ENCODE measurements at places on chromosomes 6 and 20.

- DNase-seq: no peak
Observed at GRCh38 chr20:33554914-33555420, 65.1 kb downstream of the CBFA2T2 start.

DNA sequence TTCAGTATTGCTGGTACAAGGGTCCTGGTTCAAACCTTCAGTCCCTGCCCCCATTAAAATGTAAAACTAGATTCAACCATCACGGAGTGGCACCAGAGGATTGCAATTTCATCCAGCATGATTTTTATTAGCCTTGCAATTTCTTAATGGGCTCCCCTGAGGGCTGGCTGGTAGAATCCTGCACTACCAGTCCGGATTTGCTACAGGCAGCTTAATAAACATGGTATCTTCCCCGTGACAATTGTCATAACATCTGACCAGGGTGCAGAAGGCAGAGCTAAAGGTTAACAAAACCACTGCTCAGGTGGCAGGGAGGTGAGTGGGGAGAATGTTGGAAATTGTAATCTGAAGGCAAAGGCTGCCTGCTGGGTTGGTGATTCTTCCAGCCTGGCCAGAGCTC is 94.5 kb downstream of the PKHD1 start:
- no peak for DNase-seq

- DNase-seq: no peak
Observed at GRCh38 chr6:21451546-21452013, 142.0 kb upstream of the SOX4 start.

GRCh38 chr20:62740286-62741141 is 31.9 kb downstream of the NTSR1 start:
- DNase-seq: no peak

- no peak for DNase-seq
Observed at GRCh38 chr6:24439858-24440539, 37.3 kb downstream of the MRS2 start.

DNA sequence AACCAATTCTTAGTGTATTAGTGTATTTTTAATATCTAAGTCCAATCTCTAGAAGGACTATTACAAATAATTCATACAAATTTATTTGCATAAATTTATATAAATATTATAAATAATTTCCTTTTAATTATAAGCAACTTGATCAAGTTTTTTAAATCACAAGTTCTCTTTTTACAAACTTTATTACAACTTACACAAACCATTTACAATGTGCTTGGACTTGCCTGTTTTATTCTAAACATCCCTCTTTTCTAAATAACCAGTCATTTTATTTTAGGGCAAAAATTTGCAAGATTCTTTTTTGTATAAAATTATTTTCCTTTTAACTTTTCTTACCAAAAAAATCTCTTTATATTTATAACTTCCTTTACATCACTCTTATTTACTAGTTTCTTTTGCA is 83.5 kb upstream of the SYNCRIP start:
- no peak for DNase-seq

DNA sequence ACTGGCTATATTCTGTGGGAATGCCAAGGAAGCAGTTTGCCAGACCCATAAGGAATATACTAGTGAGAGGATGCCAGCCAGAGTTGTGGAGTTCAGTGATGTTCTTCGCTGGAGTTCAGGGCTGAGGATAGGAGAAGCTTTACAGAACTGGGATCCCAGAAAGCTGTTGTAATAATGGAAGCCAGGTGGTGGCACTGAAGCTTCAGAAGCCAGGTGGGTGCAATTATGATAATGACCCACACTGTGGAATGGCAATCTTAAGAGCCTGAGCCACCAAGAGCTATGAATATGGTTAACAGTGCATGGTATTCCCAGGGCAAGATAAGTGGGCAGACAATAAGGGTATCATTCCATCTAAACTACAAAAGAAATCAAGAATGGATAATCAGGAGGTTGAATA is 25.1 kb upstream of the ENPP1 start:
- no peak for DNase-seq

DNA sequence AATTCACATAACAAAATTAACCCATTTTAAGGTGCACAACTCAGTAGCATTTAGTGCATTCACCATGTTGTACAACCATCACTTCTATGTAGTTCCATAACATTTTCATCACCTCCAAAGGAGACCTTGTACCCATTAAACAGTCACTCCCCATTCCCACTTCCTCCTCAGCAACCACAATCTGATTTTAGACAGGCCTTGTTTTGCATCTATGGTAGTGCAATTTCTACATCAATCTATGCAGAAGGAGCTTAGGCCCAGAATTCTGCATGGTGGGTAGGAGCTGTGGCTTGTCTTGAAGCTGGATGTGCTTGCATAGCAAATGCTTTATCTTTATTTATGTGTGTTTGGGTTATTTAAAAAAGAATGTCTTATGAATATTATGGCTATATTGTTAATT is 13.5 kb upstream of the HLA-DQA1 start:
- DNase-seq: no peak

GRCh38 chr6:20402092-20402341 is 338 bp downstream of the E2F3 start:
- DNase-seq: no peak

DNA sequence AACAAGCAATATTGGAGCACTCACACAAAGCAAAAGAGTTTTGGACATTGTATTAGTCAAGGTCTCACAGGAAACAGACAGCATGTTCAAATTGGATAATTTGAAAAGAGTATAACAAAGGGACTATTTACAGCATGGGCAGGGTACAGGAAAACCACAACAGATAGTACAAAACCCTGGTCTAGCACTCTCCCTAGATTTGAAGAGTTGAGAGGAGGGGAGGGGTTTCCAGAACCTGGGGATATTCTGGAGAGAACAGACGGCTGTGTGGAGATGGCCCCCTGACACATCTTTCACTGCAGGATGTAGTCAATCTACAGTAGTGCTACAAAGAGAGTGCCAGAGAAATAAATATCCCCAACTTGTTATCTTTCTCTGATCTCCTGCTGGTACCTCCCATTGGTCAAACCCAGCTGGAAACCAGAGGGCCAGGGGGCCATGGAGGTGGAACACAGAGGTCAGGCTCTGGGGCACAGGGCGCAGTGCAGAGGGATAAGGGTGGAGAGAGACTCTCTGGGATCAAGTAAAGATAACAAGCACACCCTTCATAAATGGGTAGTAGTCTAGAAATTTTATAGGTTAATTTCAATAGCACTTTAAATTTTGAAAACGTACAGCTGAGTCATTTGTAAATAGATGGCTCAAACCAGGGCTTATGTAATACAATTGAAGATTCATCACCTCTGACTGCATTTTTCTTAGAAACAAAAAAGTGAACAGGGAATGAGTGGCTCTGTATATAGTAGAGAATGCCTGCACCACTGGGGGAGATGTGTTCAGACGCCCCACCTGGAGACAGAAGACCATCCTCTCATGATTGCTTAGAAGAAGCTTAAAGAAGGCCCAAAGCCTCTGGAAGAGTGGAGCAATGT is 25.7 kb downstream of the RCAN2 start:
- DNase-seq: no peak

GRCh38 chr6:169229615-169230321 is 23.9 kb downstream of the THBS2 start:
- DNase-seq: no peak

- DNase-seq: no peak
Observed at GRCh38 chr6:90494067-90494780, 92.6 kb downstream of the MAP3K7 start.

GRCh38 chr20:34201531-34201930 is 39.7 kb upstream of the ASIP start:
- DNase-seq: no peak

DNA sequence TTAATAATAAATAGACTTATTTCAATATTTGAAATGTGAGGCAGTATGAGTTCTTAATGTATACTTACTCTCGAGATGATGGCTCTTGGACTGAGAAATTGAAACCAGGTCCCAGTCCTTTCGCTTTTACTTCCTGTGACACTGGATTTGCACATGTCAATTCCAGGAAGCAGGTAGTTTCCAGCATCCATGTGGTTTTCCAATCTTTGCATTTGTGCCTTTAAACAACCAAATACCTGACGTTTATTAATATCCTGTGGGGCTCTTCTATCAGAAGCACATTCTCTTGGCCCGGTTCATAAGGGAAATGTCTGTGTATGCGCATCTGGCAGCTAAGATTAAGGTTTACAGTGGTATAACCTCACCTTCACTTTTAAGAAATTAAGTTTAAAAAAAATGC is 13.1 kb downstream of the UTRN start:
- DNase-seq: no peak

- no peak for DNase-seq
Observed at GRCh38 chr6:135358985-135359384, 138.6 kb downstream of the AHI1 start.

- no peak for DNase-seq
Observed at GRCh38 chr6:37979392-37980221, 160.1 kb downstream of the ZFAND3 start.

DNA sequence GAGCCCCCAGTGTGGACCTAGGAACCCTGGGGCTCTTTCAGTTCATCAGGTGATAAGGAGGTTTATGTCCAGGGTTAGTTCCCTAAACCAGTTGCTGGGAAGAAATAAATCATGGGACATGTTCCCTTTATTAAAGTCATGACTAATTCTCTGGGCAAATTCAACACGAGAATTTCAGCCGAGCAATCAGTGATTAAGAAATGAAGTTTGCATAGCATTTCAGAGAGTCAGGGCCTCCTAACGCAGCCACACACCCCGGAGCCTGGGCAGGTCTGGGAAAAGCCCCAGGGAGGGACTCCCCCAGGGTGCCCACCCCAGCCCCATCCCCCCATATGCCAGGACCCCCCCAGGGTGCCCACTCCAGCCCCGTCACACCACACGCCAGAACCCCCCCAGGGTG is 20.1 kb downstream of the SLCO4A1 start:
- DNase-seq: no peak

- no peak for DNase-seq
Observed at GRCh38 chr6:169115632-169116031, 138.0 kb downstream of the THBS2 start.

DNA sequence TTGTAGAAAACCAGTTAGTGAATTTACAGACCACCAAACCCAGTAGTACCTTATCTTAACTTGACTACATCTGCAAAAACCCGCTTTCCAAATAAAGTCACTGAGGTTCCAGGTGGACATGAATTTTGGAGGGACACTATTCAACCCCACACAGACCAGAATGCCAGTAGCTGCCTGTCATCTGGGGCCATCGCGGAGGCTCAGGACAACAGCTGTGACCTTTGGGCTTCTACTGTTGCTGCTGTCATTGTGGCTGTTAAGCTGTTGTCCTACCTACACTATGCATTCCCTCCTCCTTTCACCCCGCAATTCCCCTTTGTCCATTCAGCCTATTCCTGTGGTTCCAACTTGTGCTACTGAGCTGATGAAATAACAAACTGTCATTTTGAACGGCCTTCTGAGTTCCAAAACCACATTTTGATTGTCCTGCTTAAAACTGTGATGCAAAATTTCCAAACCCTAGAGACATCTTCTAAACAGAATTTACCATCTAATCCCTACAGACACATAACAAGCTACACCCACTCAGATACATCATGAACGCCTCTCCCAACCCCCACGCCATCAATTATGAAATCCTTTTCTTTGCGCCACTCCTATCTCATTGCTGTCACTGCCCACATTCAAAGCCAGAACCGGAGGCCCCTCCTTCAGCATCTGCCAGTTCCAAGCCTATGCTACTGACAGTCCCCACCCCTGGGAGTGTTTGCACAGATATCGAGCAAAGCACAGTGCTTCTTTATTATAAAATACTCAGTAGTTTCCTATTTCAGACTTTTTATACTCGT is 125.0 kb downstream of the C6orf118 start:
- DNase-seq: no peak

GRCh38 chr6:24692003-24692402 is 25.1 kb downstream of the ACOT13 start:
- no peak for DNase-seq

DNA sequence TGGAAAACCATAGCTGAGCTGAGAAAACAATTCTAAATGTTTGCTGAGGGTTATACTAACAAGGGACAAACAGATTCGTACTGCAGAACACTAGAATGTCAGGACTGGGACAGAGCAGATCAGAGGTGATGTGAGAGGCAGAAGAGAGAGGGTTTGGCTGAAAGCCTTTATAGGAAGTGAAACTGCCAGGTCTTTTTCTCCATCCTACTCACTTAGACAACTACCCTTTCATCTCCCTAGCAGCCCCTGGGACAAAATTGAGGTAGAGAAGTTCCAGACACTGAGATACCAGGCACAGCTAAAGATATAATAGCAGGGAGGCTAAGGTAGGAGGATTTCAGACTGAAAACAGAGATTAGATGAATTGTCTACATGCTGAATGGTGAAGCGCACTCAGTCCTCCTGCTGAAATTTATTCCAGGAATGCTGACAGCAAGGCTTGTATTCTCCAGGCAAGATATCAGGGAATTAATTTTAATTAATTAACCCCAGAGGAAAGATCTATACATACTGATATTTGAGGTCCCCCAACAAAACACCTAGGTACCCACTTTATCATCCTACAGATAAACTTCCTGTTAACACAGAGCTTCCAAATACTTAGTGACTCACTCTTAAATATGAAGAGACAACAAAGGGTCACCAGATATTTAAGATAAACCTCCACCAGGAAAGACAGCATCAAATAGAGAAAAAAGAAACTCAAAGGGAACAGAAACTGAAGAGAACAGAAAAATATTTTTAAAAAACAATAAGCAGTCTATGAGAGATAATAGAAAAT is 12.6 kb upstream of the EIF2S2 start:
- no peak for DNase-seq

DNA sequence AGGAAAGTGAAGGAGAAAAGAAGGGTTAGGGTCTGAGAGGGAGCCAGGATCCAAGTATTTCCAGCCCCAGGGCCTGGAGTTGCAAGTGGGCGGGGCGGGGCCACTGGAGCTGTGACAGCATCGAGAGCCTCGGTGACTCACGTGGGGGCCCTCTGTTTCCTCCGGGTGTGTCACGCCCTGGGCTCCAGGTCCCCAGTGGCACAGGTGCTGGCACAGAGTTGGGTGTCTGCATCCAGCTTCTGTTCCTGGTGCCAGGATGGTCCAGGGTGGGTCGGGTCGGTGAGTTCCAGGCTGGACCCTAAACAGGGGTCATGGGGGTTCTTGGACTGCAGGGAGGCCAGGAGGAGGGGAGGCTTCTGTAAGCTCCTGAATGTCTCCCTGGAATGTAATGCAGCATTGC is 16.7 kb downstream of the RAET1L start:
- no peak for DNase-seq

DNA sequence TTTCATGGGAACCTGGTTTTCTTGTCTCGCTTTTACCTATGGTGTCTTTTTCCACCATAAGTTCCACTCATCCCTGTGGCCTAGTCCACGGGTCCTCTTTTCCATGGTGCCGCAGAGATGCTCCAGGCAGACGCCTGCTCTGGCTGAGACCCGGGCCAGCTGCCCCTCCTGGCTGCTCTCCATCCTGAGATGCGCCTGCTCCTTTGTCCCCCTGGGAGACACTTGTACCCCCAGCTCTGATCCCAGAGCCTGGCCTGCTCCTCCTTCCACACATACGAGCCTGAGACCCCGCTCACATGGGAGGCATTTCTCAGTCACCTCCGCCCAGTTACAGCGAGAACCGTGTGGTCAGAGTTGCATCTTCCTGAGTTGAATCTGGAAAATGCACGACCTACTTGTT is 29.6 kb downstream of the RNASET2 start:
- DNase-seq: no peak

GRCh38 chr6:165096868-165097267 is 212.5 kb downstream of the C6orf118 start:
- no peak for DNase-seq

GRCh38 chr20:51802170-51802751 is at the start of gene SALL4:
SALL4 (minus strand) TSS chr20:51802521; CDS start chr20:51802408, 113 bp downstream.
- DNase-seq: no peak

Measured in cortex of kidney (tissue), 1 donor.